ENCODE measurements at places on chromosomes 6 and 20.

- DNase-seq: no peak
These were observed 157.7 kb upstream of the EYA4 start for GRCh38 chr6:133083248-133083967.

GRCh38 chr6:65745614-65746013, 38.6 kb upstream of the EYS start:
- DNase-seq: no peak

GRCh38 chr20:59340201-59340885, 39.9 kb downstream of the EDN3 start:
- DNase-seq: no peak

DNA sequence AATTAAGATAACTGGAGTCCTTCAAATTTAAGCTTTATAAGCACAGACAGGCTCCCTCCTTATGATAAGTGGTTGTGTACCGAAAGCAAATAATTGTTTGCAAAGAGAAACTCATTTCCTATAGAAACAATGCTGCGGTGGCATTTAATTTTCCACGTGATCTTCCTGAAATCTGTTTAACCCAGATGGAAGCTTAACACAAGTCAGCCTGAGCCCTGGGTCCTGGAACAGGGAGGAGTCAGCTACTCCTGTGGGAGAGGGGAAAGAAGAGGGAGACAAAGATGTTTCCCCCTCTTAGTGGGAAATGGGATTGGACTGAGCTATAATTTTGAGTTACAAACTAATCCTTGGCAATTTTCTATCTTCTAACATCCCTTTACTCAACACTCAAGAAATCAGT, 136.5 kb downstream of the ELOVL4 start:
- no peak for DNase-seq

- DNase-seq: no peak
These were observed 30.0 kb downstream of the DZANK1 start for GRCh38 chr20:18436847-18437246.

DNA sequence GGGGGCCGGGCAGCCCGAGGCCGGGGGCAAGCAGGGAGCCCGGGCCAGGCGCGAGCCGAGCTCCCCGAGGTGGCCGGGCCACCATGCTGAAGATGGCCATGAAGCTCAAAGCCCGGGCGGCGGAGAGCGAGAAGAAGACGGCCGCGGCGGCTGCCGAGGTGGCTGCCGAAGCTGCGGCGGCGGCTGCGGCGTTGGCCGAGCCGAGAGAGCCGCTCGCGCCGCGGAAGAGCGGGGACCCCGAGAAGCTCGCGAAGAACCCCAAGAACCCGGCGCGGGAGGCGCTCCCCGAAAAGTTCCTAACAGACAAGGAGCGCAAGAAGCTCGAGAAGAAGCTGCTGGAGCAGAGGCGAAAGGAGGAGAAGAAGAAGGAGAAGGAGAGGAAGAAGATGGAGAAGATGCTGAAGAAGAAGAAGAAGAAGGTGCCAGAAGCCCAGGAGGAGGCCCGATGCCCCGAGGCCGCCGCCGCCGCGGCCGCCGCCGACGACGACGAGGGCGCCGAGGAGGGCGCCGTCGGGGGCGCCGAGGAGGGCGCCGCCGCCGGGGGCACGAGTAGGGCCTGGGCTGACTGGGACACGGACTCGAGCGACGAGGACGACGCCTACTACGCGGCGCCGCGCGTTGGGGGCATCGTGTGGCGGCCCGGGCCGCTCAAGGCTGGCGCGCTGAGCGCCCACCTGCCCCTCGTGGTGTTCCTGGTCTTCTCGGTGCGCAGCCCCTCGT, 37.4 kb downstream of the GNAS start:
- DNase-seq: no peak

DNA sequence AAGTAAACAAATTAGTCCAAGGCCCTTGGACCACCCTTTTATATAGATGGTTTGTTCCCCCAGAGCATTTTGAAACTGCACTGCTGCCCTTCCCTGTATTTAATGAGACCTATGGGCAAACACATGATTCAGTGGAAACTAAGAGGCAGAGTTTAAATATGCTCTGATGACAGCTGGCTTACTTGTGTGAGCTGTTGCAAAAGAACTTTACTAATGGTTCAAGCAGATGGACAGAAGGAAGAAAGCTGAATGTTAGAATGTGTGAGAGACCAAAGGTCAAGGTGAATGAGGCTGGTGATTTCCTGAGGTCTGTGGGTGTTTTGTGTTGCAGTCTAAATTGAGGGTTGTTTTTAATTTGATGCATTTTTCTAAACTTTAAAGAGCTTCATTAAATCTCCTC, 123.0 kb upstream of the CEP162 start:
- DNase-seq: no peak

GRCh38 chr6:34146021-34146782, at the start of gene GRM4:
TSS of gene GRM4 (minus strand) at chr6:34146087. CDS start at chr6:34133496, 12,591 bp downstream.
- peak; percentile 49 for DNase-seq

GRCh38 chr6:39166912-39167290, 51.9 kb upstream of the SAYSD1 start:
- no peak for DNase-seq

DNA sequence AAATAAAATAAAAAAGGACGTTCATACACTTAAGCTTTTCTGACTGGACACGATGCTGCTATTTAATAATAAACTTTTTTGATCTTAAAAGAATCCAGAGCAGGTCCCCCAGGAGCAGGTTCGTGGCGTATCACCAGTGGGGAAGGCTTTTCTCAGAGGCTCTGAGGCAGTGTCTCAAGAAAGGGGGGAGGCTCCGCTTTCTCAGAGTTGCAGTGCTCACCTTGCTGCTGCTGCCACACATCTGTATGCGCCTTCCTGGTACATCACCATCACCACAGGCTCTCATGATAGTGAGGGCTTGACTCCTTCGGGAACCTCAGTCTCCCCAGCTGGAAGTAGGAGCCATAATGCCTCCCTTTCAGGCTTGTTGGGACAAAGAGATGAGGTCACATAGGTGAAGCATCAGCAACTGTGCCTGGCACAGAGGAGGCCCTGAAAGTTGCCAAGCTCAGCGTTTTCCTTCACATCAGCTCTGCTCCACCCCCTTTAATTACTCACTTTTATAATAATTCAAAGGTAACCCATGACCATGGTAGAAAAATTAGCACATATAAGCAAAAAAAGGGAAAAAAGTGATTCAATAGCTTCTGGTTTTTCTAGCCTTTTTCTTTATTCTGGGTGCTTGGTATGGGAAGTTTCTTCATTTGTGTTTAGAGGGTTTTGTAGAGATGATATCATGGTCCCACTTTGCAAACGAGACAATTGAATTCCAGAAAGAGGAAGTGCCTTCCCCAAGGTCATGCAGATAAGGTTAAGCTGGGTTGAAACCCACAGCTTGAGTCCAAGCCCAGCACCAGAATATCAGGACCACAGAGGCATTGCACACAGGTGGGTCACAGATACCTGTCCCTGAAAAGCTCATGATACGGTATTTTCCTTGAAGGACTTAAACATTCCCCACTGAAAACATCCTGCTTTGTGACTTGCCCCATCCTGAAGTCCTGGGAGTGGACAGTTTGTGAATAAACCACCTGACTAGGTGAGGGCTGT, 24.5 kb downstream of the SRSF3 start:
- no peak for DNase-seq

GRCh38 chr6:72535124-72535523, 86.7 kb upstream of the KCNQ5 start:
- DNase-seq: no peak

- DNase-seq: no peak
These were observed 63.9 kb downstream of the FHL5 start for GRCh38 chr6:96626759-96627364.

DNA sequence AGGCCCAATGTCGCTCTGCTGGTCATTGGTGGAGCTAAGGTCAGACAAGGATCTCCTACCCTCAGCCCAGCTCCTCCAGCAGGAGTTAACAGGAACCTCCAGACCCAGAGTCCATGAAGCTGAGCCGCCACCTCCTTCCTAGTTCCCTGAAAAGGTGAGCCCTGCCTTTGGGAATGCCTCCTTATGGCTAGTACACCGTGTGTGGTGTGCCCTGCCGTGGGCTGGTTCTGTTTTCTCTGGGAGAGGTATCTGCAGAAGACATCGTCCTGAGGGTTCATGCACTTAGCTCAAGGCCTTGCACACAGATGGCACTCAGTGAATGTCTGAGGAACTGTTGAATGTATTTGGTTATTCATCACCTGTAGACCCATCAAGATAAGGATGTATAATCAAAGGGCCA, 15.3 kb downstream of the BANF2 start:
- no peak for DNase-seq

GRCh38 chr20:63740070-63740626, 572 bp downstream of the SLC2A4RG start:
- peak; percentile 82 for DNase-seq

DNA sequence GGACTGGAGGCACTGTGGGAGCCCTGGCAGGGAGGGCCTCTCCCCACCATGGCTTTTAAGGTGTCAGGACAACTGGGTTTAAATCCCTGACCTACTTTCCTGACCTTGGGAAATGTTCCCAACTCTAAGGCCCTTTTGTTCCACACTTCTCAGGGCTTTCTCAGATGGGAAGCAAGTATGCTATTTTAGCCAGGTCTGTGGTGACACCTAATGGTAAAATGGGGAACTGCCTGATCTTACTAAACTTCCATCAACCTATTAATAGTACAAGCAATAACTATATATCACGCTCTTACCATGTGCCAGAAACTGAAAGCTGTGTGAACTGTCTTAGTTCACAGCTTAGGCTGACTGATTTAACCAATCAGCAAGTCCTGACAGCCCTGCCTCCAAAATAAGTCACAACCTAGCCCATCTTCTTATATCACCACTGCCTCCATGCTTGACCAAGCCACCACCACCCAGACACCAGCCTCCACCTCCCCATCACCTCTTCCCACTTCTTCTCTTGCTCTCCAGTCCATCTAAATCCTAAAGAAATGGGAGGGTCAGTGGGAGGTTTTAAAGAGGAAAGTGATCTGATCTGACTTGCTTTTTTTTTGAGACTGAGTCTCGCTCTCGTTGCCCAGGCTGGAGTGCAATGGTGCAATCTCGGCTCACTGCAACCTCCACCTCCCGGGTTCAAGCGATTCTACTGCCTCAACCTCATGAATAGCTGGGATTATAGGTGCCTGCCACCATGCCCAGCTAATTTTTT, 6.9 kb upstream of the BLCAP start:
- DNase-seq: no peak

- no peak for DNase-seq
These were observed 101.4 kb downstream of the CDH4 start for GRCh38 chr20:61353261-61354000.

DNA sequence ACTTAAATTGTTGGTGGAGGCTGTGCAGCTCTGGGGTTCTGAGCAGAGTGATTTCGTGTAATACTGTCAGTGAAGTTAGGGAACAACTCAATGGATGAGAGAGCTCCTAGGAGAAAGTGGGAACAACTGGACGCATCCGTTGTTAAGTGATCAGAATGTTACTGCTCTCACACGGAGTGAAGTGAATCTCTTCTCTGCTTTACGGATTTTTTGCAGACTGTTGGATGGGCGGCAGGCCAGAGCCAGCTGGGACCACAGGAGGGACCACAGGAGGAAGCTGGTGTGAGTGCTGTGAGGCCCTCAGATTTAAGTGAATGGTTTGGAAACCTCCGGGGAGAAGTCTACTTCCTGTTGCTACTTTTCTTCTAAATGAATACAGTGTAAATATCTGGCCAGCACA, 23.7 kb upstream of the PPP1R14C start:
- no peak for DNase-seq

GRCh38 chr6:15798533-15799255, 135.9 kb upstream of the DTNBP1 start:
- DNase-seq: no peak

- no peak for DNase-seq
These were observed 59.1 kb downstream of the ZHX3 start for GRCh38 chr20:41258474-41258873.

DNA sequence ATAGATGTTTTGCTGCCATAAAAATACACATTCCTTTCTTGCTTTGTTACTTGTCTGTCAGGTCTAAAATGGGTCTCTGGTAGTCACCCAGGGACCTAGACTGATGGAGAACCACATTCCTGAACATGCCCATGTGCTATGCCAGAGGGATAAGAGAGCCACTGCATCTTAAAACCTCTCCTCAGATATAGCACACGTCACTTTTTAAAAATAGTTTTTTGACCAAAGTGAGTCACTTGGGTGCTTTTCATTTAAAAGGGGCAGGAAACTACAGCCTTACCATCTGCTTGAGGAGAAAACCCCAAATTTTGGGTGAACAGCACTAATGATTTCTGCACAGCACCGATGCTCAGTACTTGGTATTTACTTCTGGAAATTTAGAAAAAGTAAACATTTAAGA, 197.8 kb downstream of the OGFRL1 start:
- DNase-seq: no peak

- DNase-seq: no peak
These were observed 1.3 kb downstream of the EPHA7 start for GRCh38 chr6:93418033-93418407.

GRCh38 chr6:27593200-27593818, 120.4 kb upstream of the ZNF184 start:
- DNase-seq: no peak

GRCh38 chr6:158207422-158207788, 39.3 kb downstream of the GTF2H5 start:
- no peak for DNase-seq

GRCh38 chr6:14766391-14766994, 479.4 kb upstream of the JARID2 start:
- DNase-seq: no peak

GRCh38 chr20:36469973-36470372, 71.3 kb upstream of the MYL9 start:
- DNase-seq: no peak

GRCh38 chr6:34938268-34938667, 49.2 kb downstream of the ANKS1A start:
- no peak for DNase-seq

DNA sequence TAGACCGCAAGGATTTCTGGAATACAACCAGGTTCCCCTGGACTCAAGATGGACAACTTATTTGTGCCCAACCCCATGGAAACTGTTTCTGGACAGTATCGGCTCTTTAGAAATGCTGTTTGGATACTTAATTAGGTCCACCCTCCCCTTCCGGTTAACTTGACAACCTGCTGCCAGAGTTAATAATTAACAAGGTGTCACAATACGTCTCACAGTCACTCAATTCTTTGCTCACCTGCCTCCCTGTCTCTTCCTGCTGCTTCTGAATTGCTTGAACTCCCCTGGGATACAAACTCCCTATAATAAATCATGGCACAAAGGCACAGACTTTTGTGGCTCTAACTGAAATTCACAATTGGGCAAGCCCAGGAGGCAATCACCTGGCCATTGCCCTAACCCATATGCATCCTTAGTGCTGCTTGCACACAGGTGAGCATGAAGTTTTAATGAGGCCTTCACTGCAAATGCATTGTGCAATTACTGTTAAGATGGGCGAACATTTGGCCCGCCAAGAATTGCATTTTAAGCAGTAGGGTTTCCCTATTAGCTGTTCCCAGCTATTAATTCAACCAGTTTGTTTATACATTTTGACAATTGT, 504.4 kb upstream of the NOX3 start:
- no peak for DNase-seq

GRCh38 chr6:40543146-40543545, 44.0 kb downstream of the LRFN2 start:
- no peak for DNase-seq

- DNase-seq: no peak
These were observed 15.9 kb upstream of the FYN start for GRCh38 chr6:111888928-111889695.

GRCh38 chr6:53809691-53810090, 14.9 kb downstream of the LRRC1 start:
- no peak for DNase-seq
